Ovary (tissue), 10 donors: ENCODE measurements at places on chromosomes 6 and 20. TPM values are rescaled to one million over a fixed set of nuclear protein-coding genes. Genes with fewer than 3 reads are reported as not detected.

The MEP1A gene
- polyA plus RNA-seq: not detected

The DLK2 gene
- polyA plus RNA-seq: 0.92 TPM

The FAM217B gene
- 12.0 TPM for polyA plus RNA-seq

The AAR2 gene
- 24.4 TPM for polyA plus RNA-seq

The CNKSR3 gene
- 16.7 TPM for polyA plus RNA-seq

The ADGRF4 gene
- polyA plus RNA-seq: 1.3 TPM

The DPM1 gene
- 53.8 TPM for polyA plus RNA-seq

The HCRTR2 gene
- 0.04 TPM for polyA plus RNA-seq

DNA sequence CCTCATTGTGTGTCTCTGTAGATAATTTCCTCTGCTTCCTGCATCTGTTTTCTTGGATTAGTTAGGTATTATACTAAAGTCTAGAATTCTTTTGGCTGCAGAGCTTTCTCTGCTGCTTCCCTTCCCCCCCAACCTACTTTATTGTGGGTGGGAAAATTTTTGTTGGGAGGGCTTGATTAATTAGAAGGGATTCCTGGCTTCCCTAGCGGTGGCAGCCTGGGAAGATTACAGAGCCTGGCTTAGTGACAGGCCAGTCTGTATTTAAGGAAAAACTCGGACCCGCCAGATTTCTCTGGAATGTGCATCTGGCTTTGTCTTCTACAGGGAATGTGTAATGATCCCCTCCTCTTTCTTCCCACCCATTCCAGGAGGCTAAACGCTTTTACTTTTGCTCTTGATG lies 31.2 kb downstream of the SLX4IP start:
- H3K27me3 ChIP-seq: no peaks in the 10 kb centered on the region
- H3K4me3 ChIP-seq: no peak overlapping the region
- H3K27ac ChIP-seq: no peak overlapping the region
- no peak for DNase-seq

- H3K4me3 ChIP-seq: no peak overlapping the region
- no peaks in the 10 kb centered on the region for H3K36me3 ChIP-seq
- no peak overlapping the region for H3K27ac ChIP-seq
- no peaks in the 10 kb centered on the region for H3K27me3 ChIP-seq
- peaks cover 1% of the 10 kb centered on the region for H3K4me1 ChIP-seq
Observed at GRCh38 chr6:96651816-96652215, 88.9 kb downstream of the FHL5 start.

DNA sequence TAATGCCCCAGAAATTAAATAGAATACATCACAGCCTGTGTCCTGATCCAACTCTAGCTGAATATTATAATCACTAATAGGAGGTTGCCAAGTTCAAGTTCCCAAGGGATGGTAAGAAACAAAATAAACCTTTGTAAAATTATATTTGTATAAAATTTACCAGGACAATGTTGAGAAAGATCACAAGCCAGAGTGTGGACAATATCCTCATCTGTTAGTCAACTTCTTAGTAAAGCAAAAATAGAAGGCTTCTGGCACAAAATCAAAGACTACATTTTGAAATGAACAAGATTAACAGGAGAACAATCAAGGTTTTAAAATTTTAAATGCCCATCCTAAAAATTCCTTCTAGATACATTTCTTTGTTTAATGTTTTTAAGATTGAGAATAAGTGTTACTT lies 290.4 kb upstream of the HSF2 start:
- H3K27me3 ChIP-seq: no peaks in the 10 kb centered on the region
- H3K4me3 ChIP-seq: no peak overlapping the region
- no peaks in the 10 kb centered on the region for H3K4me1 ChIP-seq
- DNase-seq: no peak

- H3K4me1 ChIP-seq: no peaks in the 10 kb centered on the region
- no peaks in the 10 kb centered on the region for H3K27me3 ChIP-seq
- DNase-seq: no peak
- no peaks in the 10 kb centered on the region for H3K36me3 ChIP-seq
- H3K27ac ChIP-seq: no peak overlapping the region
Observed at GRCh38 chr20:16647875-16648597, 74.8 kb upstream of the KIF16B start.

DNA sequence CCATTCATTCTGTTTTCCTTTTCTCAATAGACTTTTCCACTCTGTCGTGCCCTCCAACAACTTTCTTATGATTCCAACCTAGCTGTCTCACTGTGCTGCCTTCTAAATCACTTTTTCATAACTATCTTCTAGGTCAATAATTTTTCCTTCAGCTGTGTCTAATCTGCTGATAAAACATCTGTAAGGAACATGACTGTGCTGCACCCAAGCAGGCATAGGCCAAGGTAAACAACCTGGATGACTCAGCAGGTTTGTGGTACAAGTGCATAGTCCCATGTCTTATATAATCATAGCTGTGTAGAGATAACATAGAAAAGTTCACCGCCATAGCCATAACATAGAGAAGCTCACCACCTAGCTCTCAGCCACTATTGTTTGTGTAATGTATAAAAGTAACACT lies 332.3 kb downstream of the PLCB1 start:
- H3K36me3 ChIP-seq: no peaks in the 10 kb centered on the region
- H3K27me3 ChIP-seq: no peaks in the 10 kb centered on the region
- no peaks in the 10 kb centered on the region for H3K4me1 ChIP-seq
- DNase-seq: no peak
- no peak overlapping the region for H3K4me3 ChIP-seq

GRCh38 chr6:158665332-158665731 lies 15.5 kb downstream of the SYTL3 start:
- no peaks in the 10 kb centered on the region for H3K36me3 ChIP-seq
- H3K4me3 ChIP-seq: no peak overlapping the region
- H3K27ac ChIP-seq: no peak overlapping the region
- H3K27me3 ChIP-seq: no peaks in the 10 kb centered on the region
- DNase-seq: no peak
